Ureter (tissue), 1 donor: ENCODE measurements at places on chromosomes 2 and 18.

DNA sequence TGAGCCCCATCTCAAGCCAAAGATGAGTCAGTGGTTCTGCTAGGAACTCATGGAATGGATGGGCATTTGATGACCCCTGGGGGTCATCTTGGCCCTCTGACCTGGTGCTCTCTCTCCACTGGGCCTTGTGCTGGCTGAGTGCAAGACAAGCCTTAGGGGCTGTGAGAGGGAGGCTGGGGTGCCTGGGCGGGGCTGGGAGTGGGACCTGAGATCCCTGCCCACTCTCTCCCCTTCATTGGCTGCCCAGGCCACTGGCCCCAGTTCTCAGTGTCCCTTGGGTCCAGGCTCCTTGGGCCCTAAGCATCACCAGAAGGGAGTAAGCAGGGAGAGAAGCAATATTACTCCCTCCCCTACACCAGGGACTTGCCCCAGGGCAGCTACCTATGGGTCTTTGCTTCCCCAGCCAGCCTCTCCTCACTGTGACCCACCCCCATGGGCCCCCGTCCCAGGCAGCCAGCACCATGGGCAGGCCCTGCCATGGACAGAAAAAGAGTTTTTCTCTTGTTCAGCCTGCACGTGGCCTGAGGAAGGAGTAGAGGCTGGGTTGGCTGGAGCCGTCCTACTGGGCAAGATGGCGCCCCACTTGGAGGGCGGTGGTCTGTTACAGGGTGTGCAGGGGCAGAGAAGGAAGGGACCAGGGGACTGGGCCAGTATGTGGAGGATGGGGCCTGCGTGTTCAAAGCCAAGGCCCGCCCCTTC is 33.6 kb downstream of the ATOH8 start:
- DNase-seq, result no peak

DNA sequence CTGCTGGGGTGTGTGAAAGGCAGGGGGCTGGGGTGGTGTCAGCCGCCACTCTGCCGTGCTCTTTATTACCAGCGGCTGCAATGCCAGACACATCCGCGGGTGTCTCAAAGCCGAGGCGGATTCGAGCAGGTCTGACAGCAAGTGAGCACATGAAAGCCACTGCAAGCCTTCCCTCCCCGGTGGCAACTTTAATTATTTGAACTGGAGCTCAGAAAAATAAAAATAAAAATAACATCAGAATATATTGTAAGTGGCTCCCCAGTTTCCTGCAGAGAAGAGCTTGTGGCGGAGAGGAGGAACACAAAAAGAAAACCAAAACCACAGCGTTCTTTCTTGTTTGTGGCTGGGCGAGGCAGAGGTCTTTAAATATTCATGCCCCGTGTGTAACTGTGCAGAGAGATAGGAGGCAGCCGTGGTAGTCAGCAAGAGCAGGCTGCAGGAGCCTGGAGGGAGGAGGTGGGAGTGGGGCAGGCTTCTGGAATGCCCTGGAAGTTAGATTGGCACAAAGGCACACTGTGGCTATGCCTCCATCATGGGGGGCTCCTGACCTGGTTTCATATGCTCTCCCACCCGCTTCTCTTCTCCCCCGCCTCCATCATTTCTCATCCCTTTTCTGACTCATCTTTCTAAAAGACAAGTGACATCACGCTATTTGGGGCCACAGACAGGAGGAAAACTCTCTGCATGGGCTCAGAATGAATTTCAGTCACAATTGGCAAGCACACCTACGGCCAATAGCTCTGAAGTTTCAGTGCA is 199.8 kb downstream of the CLIP4 start:
- DNase-seq, result peak; percentile 65

DNA sequence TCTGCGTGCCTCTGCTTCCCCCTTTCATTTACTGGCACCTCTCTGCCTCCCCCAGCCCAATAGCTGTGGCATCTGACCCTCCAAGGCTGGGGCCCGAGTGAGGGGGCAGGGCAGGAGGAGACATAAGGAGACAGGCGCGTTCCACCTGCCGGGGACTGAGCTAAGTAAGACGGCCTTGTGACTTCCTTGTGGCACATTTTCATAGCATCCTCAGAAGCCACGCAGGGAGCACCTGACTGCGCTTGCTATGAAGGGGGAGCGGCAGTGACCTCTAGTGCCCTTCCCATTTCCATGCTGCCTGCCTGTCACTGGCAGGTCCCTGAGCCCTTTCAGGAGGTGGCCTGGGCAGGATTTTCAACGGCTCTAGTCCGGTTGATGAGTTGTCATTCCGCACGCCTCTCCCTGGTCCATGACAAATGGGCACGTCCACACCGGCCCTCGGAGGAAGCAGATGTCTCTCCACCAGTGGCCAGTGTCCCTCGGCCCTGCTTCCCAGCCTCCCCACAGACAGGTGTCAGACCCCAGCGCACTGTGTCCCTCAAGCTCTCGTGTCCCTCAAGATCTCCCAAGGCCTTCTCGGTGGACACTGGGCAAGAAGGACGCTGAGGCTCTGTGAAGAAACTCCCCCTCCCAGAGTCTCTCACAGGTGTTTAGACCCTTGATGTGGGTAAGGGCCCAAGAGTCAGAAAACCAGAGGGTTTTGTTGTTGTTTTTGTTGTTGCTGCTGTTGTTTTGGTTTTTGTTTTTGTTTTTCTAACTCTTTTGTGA is 42.7 kb downstream of the CYP26B1 start:
- peak; percentile 40 for DNase-seq

DNA sequence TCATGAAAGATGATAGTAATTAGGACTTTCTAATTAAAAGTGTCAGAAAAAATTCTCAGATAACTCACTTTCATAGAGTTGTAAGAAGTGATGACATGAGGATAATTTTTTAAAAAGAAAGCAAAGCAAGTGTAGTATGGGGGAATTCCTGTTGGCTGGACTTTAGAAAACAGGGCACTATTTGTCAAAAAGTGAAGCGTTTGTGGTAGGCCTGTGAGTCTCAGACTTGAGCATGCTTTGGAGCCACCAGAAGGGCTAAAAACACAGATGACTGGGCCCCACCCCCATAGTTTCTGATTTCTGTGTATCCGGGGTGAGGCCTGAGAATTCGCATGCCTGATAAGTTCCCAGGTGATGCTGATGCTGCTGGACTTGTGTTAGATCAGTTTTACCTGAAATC is 222.6 kb upstream of the LRRTM1 start:
- no peak for DNase-seq

DNA sequence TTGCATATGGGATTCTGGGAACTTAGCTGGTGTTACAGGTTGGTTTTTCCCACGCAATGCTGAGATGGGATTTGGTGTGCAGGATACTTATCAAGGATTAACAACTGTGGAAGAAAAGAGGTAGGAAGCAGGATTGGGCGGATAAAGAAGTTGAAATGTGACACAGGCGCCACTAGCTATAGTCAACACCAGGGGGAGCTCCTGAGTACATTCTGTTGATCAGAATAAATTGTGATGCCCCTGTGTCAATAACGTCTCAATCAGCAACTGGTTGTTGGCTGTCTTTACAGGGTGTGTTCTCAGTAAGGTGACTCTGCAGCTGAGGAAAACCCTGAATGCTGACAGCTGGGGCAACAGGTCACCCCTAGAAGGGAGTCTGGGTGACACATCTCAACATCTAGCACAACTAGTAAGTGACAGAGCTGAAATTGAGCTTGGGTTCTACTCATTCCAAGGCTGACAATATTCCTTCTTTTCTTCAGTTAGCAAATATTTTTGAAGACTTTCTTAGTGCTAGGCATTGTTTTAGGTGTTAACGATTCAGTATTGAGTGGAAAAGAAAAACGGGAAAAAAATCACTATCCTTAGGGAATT is 143.0 kb downstream of the ARL6IP6 start:
- no peak for DNase-seq

DNA sequence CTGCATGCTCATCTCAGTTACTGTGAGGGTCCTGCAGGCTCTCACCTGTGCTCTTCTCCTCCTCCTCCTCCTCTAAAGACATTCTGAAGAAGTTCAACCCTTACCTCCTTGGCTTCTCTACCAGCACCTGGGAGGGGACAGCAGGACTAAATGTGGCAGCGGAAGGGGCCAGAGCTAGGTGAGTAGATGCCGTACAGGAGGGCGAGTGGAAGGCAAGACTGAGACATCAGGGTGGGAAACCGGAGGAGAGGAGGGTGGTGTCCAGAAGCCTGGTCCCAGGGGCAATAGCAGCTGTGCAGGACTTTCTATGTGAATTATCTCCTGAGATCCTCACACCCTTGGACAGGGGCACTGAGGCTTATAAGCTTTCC is 124.9 kb downstream of the PLB1 start:
- DNase-seq, result no peak

- DNase-seq, result no peak
Measured at GRCh38 chr2:19225126-19225525, 133.3 kb downstream of the OSR1 start.

- DNase-seq, result no peak
Measured at GRCh38 chr2:171389325-171389724, 44.5 kb downstream of the METTL8 start.

DNA sequence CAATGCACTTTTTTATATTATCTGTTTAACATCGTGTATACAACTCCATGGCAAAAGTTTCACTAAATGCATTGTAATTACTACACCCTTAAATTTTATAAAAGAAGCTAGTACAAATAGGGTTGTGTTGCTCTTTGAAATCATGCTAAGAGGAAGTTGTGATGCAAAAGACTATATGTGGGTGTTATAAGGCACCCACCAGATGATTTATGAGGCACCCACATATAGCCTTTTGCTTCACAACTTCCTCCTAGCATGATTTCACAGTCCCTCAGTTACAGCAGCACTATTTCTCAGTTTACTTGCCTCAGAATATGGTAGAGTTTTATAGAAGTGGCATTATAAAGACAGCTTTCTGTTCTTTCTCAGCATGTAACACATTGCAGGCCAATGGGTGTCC is 277.3 kb upstream of the DOK6 start:
- no peak for DNase-seq

- no peak for DNase-seq
Measured at GRCh38 chr2:78411303-78411702, 614.2 kb upstream of the REG3G start.

DNA sequence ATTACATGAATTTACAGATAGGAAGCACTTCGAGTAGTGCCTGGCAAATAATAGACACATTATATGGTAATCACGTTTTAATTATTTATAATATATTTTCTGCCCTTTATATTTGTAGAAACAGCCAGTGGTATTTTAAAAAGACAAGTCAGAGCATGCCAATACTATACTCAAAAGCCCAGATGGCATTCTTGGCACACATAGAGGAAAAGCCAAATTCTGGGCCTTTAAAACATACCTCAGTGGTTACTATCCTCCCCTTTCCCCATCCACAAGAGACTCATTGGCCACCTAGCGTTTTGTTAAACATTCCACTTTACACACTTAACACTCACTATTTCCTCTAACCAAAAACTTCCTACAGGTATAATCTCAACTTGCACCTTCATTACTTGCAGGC is 63.3 kb upstream of the ZNF804A start:
- DNase-seq, result no peak

- no peak for DNase-seq
Measured at GRCh38 chr18:6959110-6959509, 158.5 kb downstream of the LAMA1 start.

- DNase-seq, result no peak
Measured at GRCh38 chr2:225512876-225513540, 113.5 kb downstream of the NYAP2 start.

- no peak for DNase-seq
Measured at GRCh38 chr2:64056021-64056420, 36.8 kb upstream of the VPS54 start.

DNA sequence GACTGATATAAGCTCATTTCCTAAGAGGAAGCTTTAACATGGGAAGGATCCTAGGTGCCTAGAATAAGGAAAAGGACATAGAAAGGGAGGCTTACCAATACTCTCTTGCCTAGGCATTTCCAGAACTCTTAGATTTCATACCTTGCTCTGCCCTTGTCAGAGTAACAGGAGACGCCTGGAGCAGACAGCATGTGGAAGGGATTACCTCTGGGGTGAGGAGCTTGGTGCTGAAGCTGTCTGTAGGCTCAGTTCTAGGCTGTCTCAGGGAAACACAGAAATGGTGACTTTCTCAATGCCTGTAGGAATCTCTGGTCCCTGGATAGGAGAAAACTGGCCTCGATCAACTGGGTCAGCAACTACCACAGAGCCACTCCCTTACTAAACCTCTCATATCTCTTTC is 150.0 kb downstream of the SLC4A3 start:
- DNase-seq, result no peak

- no peak for DNase-seq
Measured at GRCh38 chr2:37394263-37394662, 49.8 kb downstream of the QPCT start.

- DNase-seq, result no peak
Measured at GRCh38 chr18:50218432-50219197, 23.7 kb upstream of the MYO5B start.

DNA sequence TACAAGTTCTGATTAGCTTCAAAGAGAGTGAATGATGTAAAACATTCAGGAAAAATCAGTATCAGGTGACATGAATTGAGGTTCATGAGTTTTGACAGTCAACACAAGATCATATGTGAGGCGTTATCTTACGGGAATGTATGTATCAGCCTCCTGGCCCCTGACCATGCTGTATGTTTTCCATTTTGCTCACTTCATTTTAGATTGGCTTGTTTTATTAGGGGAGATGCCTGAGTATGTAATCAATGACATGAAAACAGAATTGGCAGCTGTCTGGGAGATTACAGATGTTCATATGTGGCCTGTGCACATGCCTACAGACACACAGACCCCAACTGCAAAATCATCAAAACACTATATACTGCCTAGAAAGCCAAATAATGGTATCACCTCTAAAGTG is 168.5 kb upstream of the RND3 start:
- DNase-seq, result no peak

- DNase-seq, result no peak
Measured at GRCh38 chr2:175612280-175612679, 389.8 kb downstream of the LNPK start.

DNA sequence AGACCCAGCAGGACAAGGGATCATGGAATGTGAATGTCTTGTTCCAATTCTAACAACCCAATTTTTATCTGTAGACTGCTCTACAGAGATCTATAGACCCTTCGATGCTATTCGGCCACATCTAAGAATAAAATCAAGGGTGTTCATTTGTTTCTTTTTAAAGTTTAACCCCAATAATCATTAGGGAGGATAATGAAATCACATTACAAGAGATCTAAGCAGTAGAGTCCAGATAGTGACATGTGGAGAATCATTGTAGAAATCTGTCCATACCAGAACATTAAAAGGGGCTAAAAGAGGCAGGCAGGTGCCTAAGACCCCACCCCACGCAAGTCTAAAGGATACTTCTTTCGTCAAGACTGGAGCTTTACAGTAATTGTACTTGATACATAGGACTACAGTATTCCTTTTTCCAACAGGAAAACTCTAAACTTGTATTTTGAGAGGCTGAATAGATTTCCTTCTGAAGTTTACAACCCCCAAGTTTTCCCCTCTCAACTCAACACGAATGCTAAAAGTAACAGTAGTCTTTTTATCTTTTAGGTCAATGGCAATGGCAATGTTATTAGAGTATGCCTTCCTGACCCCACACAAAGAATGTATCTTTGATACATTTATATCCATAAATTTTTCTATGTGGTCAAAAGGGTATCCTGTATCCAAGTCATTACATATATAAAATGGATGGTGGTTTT is 183.7 kb downstream of the TCF4 start:
- DNase-seq, result no peak

- no peak for DNase-seq
Measured at GRCh38 chr18:45684341-45685115, 39.5 kb upstream of the SLC14A1 start.
